ENCODE measurements at places on chromosomes 12 and 14.

- DNase-seq: no peak
Measured at GRCh38 chr14:71108398-71109119, 201.3 kb downstream of the PCNX1 start.

GRCh38 chr14:71467361-71467811 is 464.8 kb upstream of the RGS6 start:
- no peak for DNase-seq

DNA sequence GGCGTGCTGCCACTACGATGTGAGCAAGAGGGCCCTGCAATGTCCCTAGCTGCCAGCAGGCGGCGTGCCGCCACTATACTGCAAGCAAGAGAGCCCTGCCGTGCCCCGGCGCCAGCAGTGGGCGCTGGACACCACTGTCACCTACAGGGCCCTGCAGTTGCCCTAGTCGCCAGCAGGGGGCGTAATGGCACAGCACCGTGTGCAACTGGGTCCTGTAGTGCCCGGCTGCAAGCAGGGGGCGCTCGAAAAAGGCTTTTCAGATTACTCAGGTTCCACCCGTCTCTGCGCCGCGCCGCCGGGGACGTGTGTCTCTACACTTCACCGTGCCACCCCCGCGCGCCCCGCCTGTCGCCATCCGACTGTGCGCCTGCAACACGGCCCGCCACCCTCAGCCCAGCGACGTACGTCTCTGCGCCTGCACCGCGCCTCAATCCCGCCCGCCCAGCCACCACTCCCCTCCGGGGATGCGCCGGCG is 1356.9 kb downstream of the TMEM121 start:
- DNase-seq: peak; percentile 50

DNA sequence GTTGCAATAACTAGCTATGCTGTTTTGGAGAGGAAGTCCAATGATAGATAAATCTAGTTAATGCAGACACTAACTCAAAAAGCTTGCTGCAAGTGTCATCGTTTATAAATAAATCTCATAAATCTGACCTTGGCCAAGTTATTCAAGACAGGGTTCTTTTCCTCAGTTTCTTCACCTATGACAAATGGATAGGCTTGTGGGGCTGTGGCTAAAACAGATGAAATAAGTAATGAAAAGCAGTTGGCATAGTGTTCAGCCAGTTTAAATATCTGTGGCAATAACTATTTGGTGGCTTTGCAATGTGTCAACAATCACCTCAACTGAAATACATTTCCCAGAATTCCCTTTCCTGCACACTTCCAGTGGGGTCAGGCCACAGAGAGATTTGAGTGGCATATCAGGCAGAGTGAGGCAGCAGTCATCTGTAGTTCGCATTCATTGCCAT is 169.9 kb downstream of the DYRK2 start:
- DNase-seq: no peak

DNA sequence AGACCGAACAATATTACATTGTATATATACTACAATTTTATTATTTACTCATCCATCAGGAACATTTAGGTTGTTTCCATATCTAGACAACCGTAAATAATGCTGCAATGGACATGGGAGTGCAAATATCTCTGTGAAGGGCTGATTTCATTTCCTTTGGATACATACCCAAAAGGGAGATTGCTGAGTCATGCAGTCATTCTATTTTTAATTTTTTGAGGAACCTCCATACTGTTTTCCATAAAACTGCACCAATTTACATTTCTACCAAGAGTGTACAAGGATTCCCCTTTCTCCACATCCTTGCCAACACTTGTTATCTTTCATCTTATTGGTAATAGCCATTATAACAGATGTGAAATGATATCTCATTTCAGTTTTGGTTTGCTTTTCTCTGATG is 84.7 kb downstream of the SLC41A2 start:
- DNase-seq: peak; percentile 18

DNA sequence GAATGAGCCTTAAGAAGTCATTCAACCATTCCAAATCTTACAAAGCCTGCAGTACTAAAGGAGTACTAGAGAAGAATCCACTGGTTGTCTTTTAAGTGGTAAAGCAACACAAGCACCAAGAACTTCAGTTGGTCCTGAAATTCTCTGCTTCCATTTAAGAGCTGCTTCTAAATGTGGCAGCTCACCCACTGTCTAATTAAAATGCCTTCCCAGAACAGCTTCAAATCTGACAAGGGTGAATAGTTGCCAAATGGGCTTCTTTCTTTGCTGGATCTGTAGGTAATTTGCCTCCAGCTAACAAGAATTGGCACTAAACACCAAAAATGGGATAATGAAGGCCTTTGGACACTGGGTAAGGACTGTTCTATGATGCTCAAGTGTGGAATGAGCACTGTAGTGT is 72.2 kb upstream of the NAP1L1 start:
- no peak for DNase-seq

DNA sequence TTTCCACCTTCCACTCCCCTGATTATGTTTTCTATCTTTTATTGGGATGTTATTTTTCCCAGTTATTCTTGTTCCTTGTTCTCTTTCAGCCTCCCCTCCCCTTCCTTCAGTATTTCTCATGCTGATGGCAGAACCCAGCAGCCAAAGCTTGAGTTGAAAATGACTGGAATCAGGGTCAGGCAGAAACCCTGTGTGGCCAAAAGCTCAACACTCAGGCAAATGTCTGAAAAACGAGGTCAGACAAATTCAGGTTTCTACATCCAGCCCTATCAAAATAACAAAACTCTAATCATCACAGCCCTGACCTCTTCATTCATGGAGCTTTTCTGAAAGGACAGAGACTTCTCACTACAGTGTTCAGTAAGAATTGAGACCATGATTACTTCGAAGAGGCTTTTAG is 134.6 kb downstream of the PTPRR start:
- DNase-seq: no peak

DNA sequence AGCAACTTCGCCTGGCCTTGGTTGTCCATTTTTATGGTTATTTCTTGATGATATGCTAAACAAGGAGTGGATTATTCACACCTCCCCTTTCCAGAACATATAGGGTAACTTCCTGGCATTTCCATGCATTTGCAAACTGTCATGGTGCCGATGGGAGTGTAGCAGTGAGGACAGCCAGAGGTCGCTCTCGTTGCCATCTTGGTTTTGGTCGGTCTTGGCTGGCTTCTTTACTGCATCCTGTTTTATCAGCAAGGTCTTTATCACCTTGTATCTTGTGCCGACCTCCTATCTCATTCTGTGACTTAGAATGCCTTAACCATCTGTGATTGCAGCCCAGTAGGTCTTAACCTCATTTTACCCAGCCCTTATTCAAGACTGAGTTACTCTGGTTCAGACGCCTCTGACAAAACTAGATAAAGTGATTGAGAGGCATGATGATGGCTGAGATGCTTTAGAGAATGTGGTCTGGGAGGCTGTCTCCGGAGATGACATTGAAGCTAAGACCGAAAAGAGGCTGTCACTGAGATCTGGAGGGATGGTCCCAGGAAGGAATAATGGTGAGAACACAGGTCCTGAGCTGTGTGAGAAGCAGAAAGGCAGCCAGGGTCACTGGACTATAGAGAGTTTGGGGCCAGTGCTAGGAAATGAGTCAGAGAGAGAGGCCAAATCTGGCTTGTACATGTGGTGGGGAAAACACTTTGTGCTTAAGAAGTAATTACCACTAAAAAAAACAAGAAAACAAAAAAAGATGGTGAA is 2.9 kb downstream of the GLT1D1 start:
- DNase-seq: no peak

GRCh38 chr12:18261906-18262305 is 588 bp downstream of the PIK3C2G start:
- DNase-seq: no peak

DNA sequence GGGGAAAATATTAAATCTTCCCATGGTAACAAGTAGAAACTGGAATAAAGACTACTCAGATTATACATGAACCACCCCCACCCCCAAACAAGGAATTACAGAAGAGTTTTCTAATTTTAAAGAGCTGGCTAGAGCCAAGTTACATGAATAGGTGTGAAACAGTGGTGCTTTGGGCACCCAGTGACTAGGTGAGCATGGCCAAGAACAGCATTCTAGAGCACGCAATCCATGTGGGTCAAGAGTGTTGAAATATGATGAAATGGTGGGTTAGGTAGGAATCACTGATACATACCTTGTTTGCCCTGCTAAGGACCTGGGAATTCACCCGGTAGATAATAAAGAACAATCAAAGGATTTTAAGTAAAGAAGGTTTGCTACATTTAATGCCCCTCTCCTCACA is 118.1 kb upstream of the SLCO1C1 start:
- DNase-seq: no peak

GRCh38 chr12:131720921-131721320 is 10.0 kb downstream of the SFSWAP start:
- DNase-seq: peak; percentile 34

DNA sequence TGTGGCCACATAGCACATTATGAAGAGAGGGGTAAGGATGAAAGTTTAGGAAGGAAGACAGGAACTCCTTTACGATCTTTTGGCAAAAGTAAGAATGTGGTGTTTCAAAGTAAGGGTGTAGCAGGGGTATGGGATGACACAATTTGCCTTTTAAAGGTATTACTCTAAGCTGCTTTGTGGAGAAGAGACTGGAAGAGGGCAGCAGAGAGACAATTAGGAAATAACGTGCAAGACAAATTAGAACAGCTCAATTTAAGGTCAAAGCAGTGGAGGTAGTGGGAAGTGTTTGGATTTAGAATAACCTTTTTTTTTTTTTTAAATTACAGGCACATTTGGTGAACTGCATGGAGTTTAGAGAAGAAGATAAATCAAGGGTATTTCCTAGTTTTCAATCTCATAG is 342.6 kb downstream of the NOVA1 start:
- DNase-seq: no peak

GRCh38 chr14:90521084-90521929 is 124.5 kb downstream of the CALM1 start:
- no peak for DNase-seq

DNA sequence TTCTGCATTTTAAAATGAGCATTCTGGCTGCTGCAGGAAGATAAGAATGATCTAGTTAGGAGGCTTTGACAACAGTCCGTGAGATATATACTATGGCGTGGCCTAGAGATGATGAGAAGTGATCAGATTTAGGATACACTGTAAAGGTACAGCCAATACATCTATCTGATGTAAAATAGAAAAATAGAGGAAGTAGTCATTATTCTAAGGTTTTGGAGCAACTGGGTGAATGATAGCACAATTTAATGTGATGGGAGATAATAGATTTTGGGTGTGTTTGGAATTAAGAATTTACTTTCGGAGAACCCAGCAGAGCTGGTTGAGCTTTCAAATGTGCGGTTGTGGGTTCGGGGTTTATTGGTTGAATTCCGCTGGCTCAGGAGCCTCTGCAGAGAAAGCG is at the start of gene ANP32D:
Gene ANP32D (plus strand): TSS at position 301 of the 400 bp plus-strand sequence. CDS start 106 bp downstream, outside the sequence.
- DNase-seq: no peak

DNA sequence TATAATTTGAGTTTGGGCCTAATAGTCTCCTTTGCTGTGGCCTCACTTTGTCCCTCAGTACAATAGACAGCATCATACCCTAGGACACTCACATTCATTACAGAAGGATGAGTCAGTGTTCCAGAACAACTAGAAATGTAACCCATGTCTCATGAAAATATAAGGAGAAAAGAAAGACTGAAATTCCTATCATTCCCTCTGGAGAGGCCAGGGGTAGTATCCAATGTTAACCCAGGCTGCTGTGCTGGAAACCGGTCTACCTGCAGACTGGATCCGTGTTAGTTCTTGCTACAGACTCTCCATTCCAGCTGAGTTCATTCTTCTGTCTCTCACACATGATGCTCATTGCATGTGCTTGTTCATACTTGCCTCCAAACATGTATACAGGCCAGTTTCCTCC is 75.8 kb upstream of the HOXC13 start:
- no peak for DNase-seq

- no peak for DNase-seq
Measured at GRCh38 chr12:102564026-102564425, 83.7 kb upstream of the IGF1 start.
